ENCODE measurements at places on chromosomes 4 and X.

DNA sequence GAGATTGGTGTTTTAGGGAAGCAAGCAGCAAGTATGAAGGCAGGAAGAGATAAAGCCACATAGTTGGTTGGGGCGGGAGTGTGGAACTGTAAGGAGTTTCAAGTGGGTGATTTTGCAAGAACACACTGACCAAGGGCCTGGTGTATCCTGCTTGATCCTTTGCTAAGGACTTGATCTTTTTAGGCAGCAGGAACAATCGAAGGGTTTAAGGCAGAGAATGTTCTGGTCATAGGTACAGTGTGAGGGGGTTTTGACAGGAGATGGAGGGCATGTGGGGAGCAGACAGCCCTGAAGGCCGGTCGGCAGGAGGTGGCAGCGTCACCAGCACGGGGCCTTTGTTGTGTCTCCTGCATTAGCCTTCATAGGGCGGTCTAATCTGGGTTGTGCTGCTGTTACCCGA is 54.7 kb downstream of the FAM193A start:
- no peak for DNase-seq

GRCh38 chr4:98521486-98521885 is 136.9 kb downstream of the TSPAN5 start:
- DNase-seq: no peak

- no peak for DNase-seq
Measured at GRCh38 chr4:89056292-89056952, 563 bp downstream of the FAM13A start.

DNA sequence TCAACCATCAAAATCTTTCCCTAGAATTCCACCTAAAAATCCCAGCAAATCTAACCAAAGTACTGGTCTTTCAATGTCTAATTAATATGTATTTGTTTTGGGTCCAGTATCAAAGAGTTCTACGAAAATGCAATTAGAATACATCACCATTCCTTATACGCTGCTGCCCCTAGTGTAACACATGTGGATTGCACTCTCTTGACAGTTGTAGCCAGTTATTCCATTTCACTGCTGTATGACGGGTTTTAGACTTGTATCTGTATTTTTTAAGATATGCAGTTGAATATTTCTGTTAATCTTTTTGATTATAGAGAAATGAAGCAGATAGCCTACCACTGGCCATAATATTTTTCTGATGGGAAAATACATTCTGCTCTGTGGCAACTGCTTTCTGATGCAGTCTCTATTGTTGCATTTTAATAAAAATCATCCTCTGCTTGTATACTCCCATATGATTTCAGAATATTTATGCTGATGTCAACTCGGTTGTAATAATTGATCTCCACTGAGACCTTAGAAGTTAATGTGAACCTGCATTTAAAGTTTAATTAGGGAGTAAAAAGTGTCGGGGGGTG is 17.1 kb upstream of the PAGE2B start:
- DNase-seq: no peak

GRCh38 chr4:146349306-146349705 is 135.0 kb downstream of the REELD1 start:
- DNase-seq: no peak

GRCh38 chr4:37533286-37534033 is 152.7 kb downstream of the RELL1 start:
- no peak for DNase-seq

- peak; percentile 9 for DNase-seq
Measured at GRCh38 chrX:104113222-104113965, 1.1 kb downstream of the ZCCHC18 start.

DNA sequence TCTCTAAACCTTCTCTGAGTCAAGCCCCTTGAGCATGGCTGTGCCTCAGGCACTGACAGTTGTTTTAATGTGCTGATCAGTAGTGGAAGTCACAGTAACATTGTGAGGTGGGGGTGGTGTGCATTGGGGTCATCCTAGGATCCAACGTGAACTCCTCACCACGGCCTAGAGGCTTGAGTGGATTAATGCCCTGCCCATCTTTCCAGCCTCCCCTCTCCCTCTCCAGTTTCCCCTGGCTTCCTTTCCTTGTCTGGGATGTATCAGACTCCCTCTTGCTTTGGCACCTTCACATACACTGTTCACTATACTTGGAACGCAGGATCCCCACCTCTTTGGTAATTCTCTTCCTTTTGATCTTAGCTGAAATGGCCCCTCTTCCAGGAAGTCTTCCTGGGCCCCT is 13.3 kb upstream of the PJA1 start:
- DNase-seq: no peak

DNA sequence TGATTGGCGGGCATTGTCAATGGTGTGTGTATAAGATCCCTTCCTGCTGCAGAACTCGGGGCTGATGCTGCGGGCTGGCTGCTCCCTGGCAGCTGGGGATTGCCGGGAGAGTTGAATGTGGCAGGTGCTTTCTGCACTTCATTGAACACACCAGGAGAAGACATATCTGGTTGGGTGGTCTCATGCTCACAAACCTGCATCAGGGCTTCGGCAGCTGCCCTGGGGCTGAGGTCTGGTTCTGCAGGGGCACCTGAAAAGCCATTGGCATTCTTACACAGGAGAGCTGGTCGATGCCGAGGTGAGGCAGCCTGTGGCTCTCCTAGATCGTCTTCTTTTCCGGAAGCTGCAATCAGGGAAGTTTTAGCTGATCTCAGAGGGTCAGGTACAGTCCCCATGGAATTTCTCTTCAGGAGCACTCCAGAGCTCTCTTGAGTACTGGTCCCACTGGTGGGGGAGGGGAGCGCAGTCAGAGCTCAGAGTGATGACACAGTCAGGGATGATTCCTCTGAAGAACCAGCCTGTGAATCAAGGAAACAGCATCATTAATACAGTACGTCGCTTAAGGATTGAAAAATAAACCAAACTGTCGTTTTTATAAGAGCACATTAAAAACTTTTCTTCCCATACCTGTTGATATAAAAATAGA is 57.8 kb downstream of the GPRIN3 start:
- DNase-seq: no peak

GRCh38 chrX:46676399-46677356 is 82.2 kb downstream of the SLC9A7 start:
- DNase-seq: no peak

DNA sequence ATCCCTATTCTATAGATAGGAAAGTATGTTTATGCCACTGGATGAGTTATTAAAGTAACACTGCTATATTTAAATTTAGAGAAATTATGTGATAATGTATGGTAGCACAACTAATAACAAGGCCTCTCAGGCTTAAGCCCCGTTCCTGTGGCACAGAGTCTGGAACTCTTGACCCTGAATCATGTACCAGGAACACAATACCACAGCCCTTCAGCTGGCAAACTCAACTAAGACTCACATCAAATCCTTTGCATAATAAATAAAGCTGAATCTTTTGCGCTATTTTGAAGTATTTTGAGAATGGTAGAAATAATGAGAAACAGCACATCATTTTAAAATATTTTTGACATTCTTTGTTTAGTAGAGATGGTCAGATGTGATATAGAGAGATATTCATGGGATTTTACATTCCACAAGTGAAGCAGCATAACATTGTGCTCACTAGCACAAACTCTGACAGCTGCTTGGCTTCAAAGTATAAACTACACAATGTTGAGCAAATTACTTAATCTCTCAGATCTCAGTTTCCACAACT is 478.4 kb upstream of the FAM241A start:
- no peak for DNase-seq

- DNase-seq: no peak
Measured at GRCh38 chr4:138406876-138407275, 164.7 kb upstream of the SLC7A11 start.

GRCh38 chr4:54085284-54085683 is 14.7 kb upstream of the GSX2 start:
- no peak for DNase-seq

- DNase-seq: no peak
Measured at GRCh38 chr4:172256820-172257219, 443.6 kb downstream of the GALNTL6 start.

- no peak for DNase-seq
Measured at GRCh38 chr4:108867476-108867875, 104.6 kb upstream of the ETNPPL start.

- DNase-seq: no peak
Measured at GRCh38 chr4:100929758-100930157, 411.9 kb upstream of the EMCN start.

DNA sequence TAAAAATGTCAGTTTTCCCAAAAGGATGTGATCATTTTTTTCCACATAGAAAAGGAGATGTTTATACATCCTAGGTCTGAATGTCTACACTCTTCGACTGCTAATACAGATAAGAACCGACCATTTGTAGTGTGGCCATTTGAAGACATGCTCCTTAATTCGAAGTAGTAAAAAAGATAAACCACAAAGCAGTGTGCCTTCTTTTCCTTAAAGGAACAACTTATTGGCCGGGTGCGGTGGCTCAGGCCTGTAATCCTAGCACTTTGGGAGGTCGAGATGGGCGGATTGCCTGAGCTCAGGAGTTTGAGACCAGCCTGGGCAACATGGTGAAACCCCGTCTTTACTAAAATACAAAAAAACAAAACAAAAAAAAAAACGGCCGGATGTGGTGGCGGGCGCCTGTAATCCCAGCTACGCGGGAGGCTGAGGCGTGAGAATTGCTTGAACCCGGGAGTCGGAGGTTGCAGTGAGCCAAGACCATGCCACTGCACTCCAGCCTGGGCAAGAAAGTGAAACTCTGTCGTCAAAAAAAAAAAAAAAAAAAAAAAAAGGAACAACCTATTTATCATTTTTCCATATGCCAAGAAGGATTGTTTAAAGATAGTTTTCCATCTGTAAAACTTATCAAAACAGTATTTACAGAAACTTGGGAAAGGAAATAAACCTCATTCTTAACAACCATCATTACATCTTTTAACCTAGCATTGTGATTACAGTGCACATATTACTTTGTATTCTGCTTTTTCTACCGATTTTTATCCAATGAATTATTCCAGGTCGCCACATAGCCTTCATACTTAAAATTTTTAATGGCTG is 2.6 kb downstream of the INTS6L start:
- DNase-seq: no peak

DNA sequence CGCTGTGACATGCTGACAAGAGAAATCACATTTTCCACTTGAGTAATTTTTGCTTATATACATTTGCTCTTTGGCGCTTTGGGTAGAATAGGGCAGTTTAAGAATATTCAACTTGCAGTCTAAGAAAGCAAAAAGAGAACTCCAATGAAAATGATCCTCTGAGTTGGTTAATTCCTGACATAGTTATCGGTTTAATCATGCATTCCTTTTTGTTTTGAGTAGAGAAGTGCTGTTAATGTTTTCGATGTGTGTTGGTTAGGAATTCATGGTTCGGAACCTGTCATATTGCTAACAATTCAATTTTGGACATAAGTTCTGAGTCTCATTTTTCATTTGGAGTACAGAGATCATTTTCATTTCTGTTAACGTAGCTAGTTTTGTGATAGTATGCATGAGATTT is 700.6 kb upstream of the PITX2 start:
- no peak for DNase-seq

DNA sequence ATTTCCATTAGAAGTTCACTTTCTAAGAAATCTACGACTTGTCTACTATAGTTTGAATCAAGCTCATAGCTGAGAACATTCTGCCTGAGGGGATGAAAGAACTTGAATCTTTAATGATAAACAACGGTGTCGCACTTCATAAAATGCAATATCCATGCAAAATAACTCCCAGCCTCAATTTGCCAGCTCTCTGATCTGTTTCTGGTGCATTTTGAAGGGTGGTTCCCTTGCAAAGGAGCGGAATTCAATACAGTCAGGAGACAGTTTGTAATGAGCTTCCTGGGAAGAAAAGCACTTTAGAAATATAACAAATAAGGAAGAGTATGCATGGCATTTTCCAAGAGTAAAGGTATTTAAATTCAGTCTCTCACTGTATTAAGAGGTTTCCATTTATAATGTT is 80.0 kb downstream of the PCYT1B start:
- no peak for DNase-seq

DNA sequence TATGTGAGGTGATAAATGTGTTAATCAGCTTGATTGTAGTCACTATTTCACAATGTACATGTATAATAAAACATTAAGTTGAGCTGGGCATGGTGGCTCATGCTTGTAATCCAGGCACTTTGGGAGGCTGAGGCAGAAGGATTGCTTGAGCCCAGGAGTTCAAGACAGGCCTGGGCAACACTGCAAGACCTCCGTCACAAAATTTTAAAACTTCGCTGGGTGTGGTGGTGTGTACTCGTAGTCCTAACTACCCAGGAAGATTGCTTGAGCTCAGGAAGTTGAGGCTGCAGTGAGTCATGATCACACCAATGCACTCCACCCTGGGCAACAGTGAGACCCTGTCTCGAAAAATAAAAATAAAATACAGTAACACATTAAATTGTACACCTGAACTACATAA is 20.1 kb downstream of the LYAR start:
- no peak for DNase-seq

GRCh38 chr4:56637791-56638190 is 43.3 kb downstream of the HOPX start:
- DNase-seq: no peak

GRCh38 chr4:111475001-111475400 is 670.3 kb upstream of the FAM241A start:
- no peak for DNase-seq

GRCh38 chrX:41258871-41259270 is 75.1 kb upstream of the DDX3X start:
- DNase-seq: no peak

- no peak for DNase-seq
Measured at GRCh38 chr4:138249132-138249531, 7.0 kb upstream of the SLC7A11 start.

GRCh38 chrX:20300822-20301221 is 34.1 kb upstream of the RPS6KA3 start:
- DNase-seq: no peak

- no peak for DNase-seq
Measured at GRCh38 chrX:151753313-151754046, 18.9 kb downstream of the CNGA2 start.

- no peak for DNase-seq
Measured at GRCh38 chrX:110442635-110443034, 84.0 kb downstream of the RTL9 start.

DNA sequence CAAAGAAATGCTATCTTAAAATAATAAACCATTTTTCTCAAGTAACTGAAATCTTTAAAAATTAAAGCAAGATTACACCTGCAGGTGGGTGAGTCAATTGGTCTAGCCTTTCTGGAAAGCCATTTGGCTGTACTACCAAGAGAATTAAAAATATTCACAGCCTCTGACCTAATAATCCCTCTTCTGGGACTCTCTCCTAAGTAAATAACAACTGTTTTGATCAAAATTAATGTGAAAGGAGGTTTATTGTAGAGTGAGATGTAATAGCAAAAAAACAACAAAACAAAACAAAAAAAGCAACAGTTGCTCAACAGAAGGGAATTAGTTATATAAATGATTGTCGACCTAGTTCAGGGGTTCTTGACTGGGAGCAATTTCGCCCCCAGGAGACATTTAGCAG is 89.0 kb downstream of the GEMIN8 start:
- DNase-seq: no peak

DNA sequence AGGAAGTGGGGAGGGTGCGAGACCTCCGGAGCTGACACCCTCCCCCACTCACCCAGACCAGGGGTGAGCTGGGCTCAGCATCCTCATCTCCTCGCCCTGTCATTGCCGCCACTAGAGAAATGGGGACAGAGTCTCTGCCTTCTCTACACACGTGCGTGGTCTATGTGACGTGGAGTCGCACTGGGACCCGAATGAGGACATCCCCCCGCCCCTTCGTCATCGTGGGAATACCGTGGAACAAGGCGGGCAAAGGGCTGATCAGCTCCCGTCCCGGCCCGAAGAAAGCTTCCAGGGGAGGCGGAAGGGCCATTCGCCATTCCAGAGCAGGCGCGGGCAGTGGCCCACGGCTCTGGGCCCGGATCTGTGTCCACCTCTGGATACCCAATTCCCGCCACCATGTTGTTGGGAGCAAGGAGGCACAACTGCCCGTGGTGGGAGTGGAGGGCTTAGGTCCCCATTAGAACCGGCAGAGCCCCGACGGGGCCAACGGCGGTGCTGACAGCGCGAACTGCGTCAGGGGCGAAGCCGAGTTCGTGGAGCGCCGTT is 12.0 kb downstream of the HMX1 start:
- no peak for DNase-seq

Measured in stimulated activated CD8-positive, alpha-beta memory T cell treated with anti-CD3 and anti-CD28 coated beads, Interleukin-4, amount 100 ng/mL, for 4 hours (primary cell).